Natural killer cell treated with Interleukin-12 subunit alpha and Interleukin-12 subunit beta and Interleukin-15 and Interleukin-18, amount 100 ng/mL, for 72 hours (primary cell): ENCODE measurements at places on chromosomes 11 and 22.

- no peak for DNase-seq
Measured at GRCh38 chr11:76236092-76236999, 30.0 kb upstream of the WNT11 start.

DNA sequence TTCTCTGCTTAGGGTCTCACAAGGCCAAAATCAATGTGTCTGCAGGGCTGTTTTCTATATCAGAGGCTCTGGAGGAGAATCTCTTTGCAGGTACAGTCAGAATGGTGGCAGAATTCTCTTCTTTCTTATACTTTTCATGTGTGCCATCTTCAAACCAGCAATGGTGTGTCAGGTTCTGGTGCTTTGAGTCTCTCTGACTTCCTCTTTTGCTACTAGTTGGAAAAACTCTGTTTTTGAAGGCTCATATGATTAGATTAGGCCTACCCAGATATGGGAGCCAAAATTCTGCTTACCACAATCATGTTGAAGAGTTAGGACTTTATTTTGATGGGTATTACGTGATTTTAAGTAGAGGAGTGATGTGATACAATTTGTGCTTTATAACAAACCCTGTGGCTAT lies 18.8 kb upstream of the TECTA start:
- DNase-seq, result no peak

- DNase-seq, result no peak
Measured at GRCh38 chr11:70092959-70093715, 15.0 kb downstream of the ANO1 start.

GRCh38 chr11:112481893-112482292 lies 221.2 kb upstream of the PLET1 start:
- no peak for DNase-seq

DNA sequence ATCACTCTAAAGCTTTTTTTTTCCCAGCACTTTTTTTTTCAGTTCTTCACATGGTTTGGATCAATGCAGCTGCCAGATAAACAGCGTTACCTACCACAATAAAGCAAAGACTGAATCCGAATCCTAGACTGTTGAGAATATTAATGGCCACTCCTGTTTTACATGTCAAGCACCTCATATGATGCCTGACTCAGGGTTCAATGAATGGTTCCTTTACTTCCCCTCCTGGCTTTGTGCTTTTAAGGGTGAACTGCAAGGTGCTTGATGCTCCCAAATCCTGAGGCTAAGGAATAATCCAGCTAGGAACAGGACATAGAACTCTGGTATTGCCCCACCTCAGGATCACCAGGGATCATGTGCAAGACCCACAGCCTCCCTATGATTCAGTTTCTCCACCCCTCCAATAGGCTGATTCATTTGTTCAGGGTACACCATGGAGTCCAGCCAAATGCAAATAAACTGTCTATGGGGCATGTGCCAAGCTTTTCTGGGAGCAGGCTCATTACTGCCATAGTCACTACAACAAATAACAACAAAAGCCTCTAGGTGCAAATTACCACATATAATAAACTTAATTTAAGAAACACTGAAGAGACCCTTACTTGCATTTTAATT lies 104.3 kb downstream of the GAB2 start:
- DNase-seq, result no peak
